ENCODE measurements at places on chromosomes 5 and 9.

GRCh38 chr5:107672211-107673038 is 1.7 kb upstream of the EFNA5 start:
- peak; percentile 78 for DNase-seq

- DNase-seq = no peak
These were observed 64.0 kb downstream of the RETREG1 start for GRCh38 chr5:16552666-16553343.

DNA sequence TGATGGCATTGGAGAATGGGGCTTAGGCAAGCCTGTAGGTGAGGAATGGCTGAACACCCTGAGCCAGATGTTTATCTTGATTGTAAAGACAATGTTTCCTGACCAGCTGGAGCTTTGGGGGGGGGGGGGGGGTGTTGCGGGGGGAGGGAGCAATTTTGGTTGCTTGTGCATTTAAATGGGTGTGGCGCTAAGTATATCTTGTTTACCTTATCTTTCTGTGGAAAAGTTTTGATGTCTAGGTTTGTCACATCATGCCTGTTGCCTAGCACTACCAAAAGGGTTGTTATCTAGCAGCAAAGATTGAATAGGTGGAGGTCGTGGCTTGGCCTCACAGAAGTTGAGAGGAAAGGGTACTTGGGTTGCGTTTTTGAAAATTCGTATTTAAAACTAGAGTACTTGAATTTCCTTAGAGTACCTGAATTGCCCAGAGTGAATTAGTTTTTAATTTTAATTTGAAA is 1.3 kb downstream of the SMAD5 start:
- DNase-seq = no peak

GRCh38 chr5:116739571-116739970 is 164.9 kb upstream of the SEMA6A start:
- DNase-seq = no peak

DNA sequence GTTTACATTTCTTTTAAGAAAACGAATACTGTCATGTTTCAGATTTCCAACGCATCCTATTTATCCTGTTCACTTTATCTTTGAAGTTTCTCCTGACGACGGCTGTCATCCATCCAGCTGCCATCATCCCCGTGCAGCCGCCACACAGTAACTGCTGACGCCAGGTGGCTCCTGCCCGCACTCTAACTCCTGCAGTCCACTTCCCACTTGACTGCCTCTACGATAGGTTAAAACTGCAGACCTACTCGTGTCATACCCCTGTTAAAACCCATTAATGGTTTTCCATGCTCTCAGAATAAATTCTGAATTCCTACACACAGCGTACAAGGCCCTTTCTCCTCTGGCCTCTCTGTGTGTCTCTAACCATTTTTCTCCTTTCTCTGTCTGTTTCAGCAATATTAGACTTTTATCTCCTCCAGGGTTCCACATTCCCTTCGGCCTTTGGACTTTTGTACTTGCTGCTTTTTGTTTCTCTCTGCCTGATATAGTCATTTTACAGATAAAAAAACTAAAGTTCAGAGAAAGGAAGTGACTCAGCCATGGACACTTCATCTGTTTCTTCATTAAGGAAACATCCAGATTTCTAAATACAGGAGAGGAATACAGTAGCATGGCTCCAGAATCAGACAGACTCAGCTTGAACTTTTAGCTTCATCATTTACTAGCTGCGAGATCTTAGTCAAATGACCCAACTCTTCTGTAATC is 84.9 kb downstream of the ADAMTS12 start:
- DNase-seq = no peak

- no peak for DNase-seq
These were observed 17.6 kb upstream of the RECK start for GRCh38 chr9:36018891-36019720.

DNA sequence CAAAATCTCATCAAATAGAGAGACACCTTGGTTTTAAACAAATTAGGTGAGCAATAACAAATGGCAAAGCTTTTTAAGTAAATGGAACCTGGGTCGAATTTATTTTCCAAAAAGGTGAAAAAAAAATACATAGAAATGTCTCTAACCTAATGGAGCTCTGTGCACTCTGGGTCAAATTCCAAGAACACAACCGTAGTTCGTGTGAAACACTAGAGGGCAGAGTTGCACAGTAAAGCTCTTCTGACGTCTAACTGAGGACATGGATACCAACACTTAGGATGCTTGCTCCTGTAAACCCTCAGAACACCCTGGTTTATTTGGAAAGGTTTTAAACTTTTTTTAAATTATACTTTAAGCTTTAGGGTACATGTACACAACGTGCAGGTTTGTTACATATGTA is 18.9 kb downstream of the MARCHF11 start:
- DNase-seq = peak; percentile 44

GRCh38 chr5:172383191-172383802 is 71.0 kb downstream of the SH3PXD2B start:
- DNase-seq = peak; percentile 35

DNA sequence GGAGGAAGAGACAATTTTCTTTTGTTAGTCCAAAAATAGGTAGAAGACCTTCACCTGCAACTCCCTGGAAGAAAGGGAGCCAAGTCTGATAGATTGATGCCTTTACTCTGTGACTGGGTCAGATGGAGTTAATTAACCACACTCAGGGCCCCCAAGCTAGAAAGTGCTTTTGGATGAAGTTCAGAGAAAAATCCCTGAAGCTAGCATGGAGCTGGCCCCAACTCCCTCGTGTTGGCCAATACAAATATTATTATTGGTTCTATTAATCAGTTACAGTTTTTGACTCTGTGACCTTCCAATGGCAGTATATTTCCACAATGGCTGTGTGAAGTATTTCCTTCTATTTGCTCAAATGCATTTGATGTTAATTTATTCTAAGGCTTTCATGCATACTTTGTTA is 1753.5 kb downstream of the EFNA5 start:
- DNase-seq = no peak
